Activated CD4-positive, alpha-beta T cell treated with anti-CD3 and anti-CD28 coated beads, Interleukin-2, amount 10 ng/mL, durations not matched to agents 24 days and 14 days (primary cell): ENCODE measurements at places on chromosomes 12 and 14.

DNA sequence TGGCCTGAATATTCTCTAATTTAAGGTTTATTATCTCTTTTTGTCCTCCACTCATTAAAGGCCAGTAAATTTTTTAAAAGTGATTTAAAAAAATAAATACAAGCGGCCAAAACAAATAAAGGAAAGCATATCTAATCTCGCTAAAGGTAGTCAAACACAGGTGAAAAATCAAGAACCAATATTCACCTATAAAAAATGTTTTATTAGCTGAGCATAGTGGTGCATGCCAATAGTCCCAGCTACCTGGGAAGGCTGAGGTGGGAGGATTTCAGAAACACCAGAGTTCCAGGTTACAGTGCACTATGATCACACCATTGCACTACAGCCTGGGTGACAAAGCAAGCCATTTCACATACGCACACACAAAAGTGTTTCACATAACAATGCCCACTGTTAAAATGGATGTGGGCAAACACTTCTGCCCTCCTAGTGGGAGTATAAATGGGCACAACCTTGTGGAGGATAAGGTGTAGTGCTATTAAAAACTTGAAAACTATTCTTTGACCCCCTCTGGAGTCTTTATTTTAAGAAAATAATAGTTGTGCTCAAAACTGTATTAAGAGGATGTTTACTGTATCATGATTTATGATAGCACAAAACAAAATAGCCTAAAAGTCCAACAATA is 32.7 kb upstream of the NAP1L1 start:
- DNase-seq: no peak

DNA sequence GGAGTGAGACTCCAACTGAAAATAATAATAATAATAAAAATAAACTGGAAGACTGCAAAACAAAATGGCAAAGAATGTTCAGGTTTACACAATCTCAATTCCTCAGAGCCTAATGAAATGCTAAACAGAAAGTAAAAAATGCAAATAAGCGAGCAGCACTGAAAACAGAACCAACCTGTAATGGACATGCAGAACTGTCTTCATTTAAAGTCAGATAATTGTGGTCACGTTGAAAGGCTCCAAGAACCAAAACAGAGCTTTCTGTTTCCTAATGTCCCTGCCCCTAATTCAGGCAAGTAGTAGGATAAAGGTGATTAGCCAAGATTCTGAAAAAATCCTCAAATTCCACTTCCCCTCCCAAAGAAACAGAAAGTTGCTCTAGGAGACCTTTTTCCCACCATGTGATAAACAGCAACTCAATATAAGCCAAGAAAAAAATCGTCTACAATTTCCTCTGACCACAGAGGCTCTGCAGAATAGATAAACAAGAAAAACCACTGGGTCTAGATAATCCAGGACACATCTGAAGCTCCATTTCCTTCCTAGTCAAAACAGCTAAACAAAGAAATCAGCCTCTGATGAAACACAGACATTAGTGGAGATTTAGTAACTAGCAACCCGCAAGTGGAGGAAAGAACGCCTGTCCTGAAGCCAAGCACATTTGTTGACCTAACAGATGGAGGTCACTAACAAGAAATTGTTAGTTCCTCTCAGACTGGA is 3.0 kb downstream of the MIS18BP1 start:
- no peak for DNase-seq

- DNase-seq: no peak
Measured at GRCh38 chr12:77640356-77640755, 190.3 kb upstream of the NAV3 start.

DNA sequence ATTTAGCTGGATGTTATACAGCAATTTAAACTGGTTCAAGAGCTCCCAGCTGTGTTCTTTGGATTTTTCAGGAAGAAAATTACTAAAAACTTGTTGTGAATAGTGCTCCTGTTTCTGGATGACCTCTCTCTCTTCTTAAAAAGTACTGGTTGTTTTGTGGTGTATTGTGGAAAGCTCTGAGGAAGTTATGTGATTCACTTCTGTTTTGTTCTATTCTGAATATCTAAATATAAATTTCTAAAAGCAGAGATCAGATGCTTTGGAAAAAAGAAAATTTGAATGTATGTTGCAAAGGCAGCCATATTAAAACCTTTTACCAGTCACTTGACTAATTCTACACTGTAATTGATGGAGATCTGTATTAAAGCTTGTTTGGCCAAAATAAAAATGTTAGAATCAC is 3.4 kb upstream of the C3AR1 start:
- DNase-seq: no peak

GRCh38 chr12:127749416-127749815 is 517.6 kb upstream of the TMEM132C start:
- no peak for DNase-seq

GRCh38 chr12:16881986-16882570 is 276.1 kb upstream of the LMO3 start:
- DNase-seq: no peak

- DNase-seq: no peak
Measured at GRCh38 chr14:105069522-105069870, 4.3 kb upstream of the GPR132 start.

DNA sequence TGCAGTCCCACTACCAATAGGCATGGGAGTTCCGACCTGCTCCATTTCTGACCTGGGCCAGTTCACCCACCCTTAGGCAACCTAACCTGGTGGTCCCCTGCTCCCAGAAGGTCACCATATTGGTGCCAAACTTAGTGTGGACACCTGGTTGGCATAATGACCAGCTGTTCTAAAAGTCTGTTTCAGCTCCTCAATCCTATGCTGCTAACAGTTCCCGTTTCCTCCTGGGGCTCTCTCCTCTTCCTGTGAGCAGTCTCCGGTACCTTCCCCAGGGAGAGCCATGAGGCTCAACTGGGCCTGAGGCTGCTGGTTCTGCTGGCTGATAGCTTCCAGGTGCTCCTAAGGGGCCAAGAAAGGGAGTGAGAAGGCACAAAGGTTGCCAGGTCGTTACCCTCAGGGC is 15.9 kb upstream of the BLTP3B start:
- DNase-seq: no peak

- DNase-seq: no peak
Measured at GRCh38 chr12:54522243-54522642, 24.7 kb downstream of the NCKAP1L start.

DNA sequence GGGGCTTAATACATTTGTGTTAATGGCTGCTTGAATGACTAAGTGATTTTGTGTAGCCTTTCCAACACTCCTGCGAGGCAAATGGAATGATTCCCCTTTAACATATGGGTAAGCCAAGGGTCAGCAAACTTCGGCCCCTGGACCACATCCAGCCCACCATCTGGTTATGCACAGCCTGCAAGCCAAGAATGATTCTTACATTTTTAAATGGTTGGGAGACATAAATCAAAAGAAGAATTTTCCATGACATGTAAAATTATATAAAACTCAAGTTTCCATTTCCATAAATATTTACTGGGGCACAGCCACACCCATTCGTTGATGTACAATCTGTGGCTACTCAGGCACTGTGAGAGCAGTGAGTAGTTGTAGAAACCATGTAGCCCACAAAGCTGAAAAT is 9.0 kb downstream of the SLC8B1 start:
- DNase-seq: no peak

GRCh38 chr12:106147956-106148355 is 9.2 kb upstream of the NUAK1 start:
- DNase-seq: no peak

DNA sequence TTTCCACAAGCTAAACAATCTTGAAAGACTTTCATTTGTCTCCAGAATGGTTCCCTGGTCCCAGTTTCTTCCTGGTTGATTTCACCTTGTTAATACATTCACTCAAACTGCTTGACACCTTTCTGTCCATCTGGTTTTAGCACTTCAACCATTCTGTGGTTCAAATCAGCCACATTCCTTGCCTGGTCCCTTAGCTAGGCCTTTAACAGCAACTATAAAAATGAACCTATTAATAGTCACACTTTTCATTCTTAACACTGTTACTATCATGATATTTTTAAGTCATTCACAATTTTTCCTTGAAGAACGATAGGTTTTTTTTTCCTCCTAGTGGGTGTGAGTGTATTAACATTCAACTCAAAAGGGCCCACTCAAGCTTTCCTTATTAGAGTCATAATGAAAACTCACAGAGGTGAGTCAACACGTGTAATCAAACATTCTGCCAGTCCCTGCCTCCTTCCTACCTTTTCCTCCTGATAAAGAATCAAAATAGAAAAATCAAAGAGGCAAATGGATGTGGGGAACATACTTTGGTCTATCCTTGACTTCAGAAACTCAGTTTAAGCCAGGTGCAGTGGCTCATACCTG is 34.4 kb upstream of the CCNT1 start:
- no peak for DNase-seq

DNA sequence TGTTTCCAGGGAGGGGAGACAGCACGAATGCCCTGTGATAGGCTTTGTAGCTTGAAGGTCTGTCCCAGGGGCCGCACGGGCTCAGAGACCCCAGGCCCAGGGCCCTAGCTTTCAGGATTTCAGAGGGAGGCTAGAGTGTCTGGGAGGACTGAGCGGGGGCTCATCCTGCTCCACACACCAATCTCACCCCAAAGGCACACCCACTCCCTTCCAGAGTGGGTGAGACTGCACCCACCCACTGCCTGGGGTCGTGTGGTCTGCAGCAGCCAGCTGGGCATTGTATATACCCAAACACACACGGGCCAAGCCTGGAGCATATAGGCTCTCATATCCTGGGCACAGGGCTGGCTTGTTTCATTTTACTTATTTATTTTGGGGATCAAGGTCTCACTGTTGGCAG is 5.8 kb upstream of the SLC25A47 start:
- DNase-seq: no peak

DNA sequence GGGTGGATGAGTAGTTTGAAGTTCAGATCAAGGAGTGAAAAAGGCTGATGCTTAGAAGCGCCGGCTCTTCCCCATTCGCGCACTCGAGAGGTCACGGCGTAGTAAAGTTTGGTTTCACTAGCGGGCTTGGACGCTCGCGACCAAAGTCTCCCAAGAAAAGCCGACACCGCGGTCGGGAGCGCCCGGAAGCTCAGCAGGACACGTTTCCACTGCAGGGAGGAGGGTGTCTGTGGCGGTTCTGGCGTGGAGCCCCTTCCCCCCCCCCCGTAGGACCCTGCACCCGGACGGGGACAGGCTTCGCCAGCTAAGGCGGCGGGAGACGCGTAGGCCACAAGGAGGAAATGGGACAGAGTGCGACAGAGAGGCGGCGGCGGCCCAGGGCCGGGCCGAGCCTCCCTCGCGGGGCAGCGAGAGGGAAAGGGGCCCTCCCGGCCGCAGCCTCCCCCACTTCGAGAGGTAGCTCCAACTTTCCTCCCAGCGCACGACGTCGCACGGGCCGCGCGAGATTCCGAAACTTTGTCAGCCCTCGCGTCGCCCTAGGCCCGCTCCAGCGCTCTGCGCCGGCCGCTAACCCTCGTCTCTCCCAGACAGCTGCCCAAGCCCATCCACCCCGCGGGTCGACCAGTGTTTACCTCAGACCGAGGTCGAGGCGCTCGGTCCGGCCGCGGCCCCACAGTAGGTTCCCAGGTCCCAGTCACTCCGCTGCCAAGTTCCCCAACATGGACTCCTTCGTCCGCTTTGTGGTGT is 480 bp downstream of the SCAF11 start:
- DNase-seq: peak; percentile 89

DNA sequence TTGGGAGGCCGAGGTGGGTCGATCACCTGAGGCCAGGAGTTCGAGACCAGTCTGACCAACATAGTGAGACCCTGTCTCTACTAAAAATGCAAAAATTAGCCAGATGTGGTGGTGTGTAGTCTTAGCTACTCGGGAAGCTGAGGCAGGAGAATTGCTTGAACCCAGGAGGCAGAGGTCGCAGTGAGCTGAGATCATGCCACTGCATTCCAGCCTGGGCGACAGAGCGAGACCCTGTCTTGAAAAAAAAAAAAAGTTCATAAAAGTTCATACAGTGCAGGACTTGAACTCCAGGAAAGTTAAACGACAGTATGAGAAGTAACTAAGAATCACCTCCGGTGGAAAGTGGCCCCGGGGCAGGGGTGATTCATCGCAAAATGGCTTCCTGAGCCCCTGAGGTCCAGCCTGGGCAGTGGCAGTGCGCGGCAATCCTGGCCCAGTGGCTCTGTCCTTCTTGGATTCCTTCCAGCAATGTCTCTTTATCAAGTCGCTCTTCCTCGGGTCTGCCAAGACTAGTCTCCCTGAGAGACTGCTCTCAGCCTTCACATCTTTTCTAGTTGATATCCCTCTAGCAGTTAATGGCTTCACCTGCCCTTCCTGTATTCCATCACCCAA is 16.7 kb upstream of the MAP1LC3B2 start:
- no peak for DNase-seq

DNA sequence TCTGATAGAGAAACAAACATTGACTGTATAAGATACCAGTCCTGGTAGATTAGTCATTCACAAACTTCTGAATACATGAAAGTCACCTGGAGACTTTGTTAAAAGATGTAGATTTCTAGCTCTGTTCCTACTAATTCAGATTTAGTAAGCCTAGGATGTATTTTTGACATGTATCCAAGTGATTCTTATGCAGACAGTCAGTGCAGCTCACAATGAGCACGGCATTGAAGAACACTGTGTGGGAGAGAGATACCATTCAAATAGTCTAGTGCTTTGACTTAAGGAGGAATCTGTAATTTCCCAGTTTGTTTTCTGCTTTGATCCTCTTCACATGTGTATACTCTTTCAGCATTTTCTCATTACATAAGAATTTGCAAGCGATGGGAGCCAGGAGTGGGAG is 68.7 kb upstream of the STXBP6 start:
- DNase-seq: no peak

- no peak for DNase-seq
Measured at GRCh38 chr12:45615268-45615667, 114.2 kb upstream of the ARID2 start.

- DNase-seq: no peak
Measured at GRCh38 chr12:111413442-111414086, 7.8 kb downstream of the SH2B3 start.

DNA sequence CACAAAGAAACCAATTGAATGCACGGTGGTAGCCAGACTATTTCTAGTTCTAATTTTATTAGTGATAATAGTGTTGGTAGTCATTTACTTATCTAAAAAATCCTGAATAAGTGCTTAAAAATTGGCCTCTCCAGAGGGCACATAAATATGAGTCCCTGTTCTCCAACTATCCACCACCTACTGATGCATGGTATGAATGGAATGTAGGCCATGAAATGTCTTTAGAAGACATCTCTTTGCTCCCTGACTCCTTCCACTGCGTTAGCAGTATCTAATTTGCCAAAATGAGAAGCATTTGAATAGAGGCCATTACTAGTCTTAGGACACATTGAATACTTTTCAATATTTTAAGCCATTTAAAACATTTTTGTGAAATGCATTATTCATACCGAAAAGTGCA is 261.7 kb downstream of the LRFN5 start:
- DNase-seq: no peak

- no peak for DNase-seq
Measured at GRCh38 chr12:52256584-52256935, 17.9 kb upstream of the KRT86 start.
